Dermis blood vessel endothelial cell (primary cell): ENCODE measurements at places on chromosomes 5 and 9. TPM values are rescaled to one million over a fixed set of nuclear protein-coding genes. Genes with fewer than 3 reads are reported as not detected.
A peak's percentile ranks its signal among the peaks of the same experiment; 100 is the strongest.

The ZNF483 gene
- total RNA-seq, result 1.8 and 3.2 TPM in 2 replicates

GRCh38 chr5:4929092-4929655 is 211.0 kb upstream of the ADAMTS16 start:
- DNase-seq, result no peak

The DOLPP1 gene
- total RNA-seq, result 10.7 and 15.5 TPM in 2 replicates

GRCh38 chr5:139416651-139417050 is 12.8 kb upstream of the SPATA24 start:
- DNase-seq, result no peak

DNA sequence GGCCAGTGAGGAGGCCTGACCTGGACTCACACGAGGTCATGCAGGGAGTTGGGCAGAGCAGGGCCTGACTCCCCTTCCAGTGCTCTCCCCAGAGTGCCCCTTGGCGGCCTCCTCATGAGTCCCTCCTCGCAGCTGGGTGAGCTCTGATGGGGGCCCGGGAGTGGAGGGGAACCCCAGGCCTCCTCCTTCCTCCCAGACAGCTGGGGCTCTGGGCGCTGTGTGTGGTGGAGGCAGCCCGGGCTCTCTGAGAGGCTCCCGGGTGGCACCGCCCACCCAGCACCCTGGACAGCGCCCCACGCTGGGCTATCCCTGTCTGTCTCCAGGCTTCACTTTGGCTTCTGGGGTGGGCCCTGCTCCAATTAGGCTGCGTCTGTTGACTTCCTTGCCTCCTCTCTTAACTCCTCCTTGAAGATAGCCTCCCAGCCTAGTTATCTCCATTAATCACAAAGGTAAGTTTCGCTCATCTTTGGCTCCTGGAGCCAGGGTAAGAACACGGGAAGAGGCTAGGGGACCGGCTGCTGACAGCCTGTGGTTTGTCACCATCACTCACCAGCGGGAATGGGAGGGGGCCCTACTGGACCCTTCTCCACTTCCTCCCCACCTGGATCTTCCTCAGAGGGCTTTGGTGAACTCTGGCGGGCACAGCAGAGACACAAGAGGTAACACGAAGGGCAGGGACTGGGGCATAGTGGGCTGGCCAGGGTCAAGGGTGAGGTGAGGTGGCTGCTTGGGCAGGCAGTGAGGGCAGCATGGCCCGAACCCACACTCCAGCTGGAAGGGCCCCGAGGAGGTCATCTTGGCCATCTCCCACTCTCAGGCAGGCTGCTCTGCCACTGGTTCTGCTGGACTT is 13.1 kb downstream of the PSD2 start:
- DNase-seq, result peak; percentile 64

The CDH6 gene
- total RNA-seq, result 0.56 and 1.5 TPM in 2 replicates

DNA sequence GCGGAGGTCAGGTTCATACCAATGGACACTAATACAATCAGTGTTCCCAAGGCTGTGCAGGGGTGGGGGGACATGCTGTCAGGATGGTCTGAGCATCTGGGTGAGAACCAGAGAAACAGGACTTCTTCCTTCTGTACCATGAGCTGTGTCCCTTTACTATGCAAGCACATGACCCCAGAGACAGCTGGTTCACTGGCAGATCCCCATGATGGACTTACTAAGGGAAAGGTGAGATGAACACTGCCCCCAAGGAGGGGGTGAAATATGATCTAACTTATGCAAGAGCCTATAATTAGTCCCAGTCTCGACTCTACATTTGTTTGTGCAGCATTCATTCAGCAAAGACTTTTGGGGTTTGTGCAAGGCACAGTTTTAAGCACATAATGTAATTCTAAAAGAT is 91.4 kb downstream of the LIFR start:
- no peak for DNase-seq

The MZB1 gene
- total RNA-seq, result 0.14 TPM in 1 of 2 replicates, not detected in the other

DNA sequence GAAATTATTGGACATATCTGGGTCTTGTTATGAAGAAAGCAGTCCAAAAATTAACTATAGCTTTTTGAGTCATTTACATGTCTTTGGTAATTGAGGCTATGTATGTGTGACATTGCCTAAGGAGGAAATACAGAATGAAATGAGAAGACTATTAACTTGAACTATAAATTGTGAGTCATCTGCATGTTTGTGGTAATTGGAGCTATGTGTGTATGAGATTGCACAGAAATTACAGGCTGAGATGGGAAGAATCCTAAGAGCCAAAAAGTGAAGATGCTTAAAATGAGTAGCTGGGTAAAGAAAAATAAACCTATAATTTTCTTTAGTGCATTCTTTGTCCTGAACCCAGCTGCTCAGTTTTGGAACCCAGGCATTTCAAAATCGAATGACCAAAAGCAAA is 747.6 kb upstream of the EDIL3 start:
- DNase-seq, result no peak

DNA sequence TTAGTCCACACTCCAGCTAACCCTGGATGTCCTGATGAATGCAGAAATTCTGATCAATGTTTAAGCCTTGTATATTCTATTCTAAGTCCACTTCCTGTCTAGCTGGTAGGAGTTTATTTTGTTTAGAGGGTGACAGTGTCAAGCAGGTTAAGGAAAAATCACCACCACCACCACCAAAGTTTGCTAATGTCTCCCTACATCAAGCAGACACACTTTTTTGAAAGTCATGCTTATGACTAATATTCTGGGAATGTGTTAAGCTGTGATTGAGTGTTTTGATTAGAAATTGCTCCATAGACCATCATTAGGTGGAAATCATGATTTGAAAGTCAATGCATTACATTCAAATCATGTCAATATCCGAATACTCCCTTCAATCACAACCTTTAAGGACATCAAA is 1530.1 kb downstream of the MAT2B start:
- no peak for DNase-seq

DNA sequence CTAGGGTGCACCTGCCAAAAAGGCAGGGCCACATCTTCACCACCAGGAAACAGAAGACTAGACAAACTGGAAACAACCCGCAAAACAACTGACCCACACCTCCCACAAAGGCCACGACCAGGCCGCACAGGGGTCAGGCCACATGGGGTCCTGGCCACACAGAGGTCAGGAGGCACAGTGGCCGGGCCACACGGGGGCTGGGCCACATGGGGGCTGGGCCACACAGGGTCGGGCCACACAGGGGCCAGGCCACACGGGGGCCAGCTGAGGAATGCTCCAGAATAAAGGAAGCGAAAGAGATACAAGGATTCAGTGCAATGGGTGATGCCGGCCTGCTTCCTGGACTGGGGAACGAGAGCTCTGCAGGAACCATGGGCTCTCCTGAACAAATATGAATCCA is 91.6 kb downstream of the OLFM1 start:
- no peak for DNase-seq

DNA sequence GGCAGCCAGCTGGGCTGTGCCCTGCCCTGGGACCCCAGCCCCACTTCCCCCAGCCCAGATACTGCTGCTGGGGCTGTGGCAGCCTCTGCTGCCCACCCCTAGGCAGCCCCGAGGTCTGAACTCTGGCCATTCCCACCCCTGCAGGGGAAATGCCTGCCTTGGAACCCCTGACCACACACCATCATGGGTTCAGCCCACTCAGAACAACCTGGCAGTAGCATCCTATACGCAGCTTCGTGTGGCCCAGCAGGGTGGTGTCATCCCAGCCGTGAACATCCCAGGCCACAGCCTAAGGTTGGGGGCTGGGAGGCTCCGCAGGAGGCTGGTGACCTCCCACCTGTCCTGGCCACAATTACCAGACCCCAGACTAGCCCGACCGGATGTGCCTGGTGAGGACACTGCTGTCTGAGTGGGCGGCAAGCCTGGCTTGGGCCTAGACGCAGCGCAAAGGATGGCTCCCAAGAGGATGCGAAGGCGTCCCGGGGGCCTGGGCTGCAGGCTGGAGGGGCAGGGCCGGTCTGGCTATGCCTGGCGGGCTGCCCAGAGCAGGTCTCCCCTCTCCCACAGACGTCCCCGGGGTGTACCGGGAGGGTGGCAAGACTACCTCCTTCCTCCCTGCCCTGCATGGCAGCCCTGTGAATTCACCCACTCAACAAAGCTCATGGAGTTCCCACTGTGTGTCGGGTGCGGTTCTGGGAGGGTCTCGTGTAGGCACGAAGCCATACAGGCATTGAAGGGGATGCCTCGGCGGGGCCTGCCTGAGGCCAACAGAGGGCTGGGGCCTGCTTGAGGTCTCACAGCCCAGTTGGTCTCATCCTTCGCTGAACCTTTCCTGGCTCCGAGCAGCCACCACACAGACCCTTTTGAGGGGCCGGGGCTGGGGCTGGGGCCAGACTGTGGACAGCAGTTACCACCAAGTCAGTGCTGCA is 1.5 kb upstream of the SLC34A3 start:
- DNase-seq, result no peak

The ANKRD34B gene
- total RNA-seq, result not detected in 2 replicates

DNA sequence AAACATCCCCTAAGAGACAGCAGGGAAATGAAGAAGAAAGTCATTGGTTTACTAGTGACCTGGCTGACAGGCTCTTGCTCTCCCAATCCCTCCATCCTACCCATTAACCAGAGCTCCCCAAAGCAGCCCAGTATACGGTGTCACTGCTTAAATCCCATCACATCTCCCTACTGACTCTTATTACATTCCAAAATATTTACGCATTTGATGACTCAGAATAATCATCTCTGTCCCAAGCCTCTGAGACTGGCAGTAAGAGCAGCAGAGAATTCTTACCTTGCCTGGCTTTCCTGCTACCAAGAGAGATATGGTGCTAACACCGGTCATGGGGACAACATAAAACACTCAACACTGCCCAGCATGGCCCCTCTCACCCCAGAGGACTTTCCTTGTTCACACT is 20.2 kb upstream of the WHRN start:
- no peak for DNase-seq

GRCh38 chr9:33435821-33436277 is 11.5 kb downstream of the AQP3 start:
- no peak for DNase-seq

- no peak for DNase-seq
Measured at GRCh38 chr5:138460032-138460693, 5.1 kb upstream of the EGR1 start.

GRCh38 chr9:14096258-14096922 is 217.6 kb downstream of the NFIB start:
- DNase-seq, result peak; percentile 95
